Cardiac fibroblast (primary cell): ENCODE measurements at places on chromosomes 4 and X.
A peak's percentile ranks its signal among the peaks of the same experiment; 100 is the strongest.

DNA sequence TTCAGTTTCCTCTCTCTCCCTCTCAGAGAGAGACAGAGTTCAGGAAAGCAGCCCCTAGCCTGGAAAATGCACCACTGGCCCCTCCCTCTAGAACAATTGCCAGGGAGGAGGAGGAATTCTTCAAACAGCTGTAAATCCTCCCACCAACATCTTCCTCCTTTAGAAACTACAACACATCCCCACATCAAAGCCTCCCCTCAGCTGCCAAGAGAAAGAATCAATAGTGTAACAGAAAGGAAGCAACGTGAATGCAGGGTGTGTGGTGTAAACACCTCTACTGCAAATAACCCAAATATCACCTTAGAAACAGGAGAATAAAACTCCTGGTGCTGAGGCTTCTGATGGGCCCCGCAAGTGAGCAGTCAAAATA, 249.9 kb upstream of the GATB start:
- DNase-seq = no peak

- no peak for DNase-seq
Observed at GRCh38 chr4:84708406-84709135, 125.6 kb downstream of the CDS1 start.

DNA sequence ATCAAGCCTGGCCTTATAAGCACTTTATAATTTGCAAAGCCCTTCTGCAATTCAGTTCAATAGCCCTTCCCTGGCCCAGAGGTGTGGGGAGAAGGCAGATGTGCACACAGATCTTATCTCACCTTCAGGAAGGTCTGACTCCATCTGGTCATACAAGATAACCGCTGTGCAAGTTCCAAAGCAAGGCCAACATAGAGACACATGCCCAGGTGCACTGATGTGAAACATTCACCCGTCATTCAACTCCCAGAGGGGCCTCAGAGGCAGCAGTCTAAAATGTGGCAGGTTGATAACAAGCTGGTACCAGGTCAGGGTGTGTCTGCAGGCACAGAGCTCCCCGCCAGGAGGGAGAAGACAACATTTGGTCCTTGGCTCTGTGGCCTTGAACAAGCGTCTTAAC, 10.9 kb upstream of the WFS1 start:
- DNase-seq = no peak

DNA sequence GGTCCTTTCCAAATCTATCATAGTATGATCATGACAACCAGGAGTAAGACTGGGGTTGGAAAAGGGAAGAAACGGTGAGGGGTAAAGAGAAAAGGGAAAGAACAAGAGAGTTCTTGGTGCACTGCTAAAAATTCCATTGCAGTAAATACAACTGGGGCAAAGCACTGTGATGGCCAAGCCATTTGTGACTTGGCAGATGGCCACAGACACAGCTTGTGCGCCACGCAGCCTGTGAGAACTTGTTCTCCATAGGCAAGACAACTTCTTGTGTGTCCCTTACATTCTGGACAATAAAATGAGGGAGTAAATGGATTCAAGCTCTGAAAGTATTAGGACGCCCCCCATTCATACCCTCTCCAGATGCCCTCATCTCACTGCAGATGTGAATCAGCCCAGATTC, 10.9 kb downstream of the MFAP3L start:
- DNase-seq = no peak

DNA sequence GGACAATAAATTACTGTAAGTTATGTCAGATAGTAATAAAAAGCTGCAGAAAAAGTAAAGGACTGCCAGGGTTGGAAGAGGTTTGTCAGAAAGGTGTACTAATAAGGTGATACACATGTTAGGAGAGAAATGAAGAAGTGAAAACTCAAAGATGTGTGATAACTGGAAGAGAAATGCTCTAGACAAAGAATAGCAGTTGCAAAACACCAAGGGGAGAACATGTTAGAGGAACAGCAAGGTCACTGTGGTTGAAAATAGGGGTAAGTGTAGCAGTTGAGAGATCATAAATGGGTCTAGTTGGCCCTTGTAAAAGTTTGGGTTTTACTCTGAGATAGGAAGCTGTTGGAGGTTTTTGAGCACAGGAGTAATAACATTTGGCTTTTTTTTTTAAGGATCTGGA, 46.9 kb downstream of the HSPA4L start:
- no peak for DNase-seq

GRCh38 chrX:143788265-143788664, 67.7 kb upstream of the SPANXN2 start:
- DNase-seq = peak; percentile 62

- DNase-seq = no peak
Observed at GRCh38 chrX:55523356-55523755, 33.7 kb upstream of the USP51 start.

DNA sequence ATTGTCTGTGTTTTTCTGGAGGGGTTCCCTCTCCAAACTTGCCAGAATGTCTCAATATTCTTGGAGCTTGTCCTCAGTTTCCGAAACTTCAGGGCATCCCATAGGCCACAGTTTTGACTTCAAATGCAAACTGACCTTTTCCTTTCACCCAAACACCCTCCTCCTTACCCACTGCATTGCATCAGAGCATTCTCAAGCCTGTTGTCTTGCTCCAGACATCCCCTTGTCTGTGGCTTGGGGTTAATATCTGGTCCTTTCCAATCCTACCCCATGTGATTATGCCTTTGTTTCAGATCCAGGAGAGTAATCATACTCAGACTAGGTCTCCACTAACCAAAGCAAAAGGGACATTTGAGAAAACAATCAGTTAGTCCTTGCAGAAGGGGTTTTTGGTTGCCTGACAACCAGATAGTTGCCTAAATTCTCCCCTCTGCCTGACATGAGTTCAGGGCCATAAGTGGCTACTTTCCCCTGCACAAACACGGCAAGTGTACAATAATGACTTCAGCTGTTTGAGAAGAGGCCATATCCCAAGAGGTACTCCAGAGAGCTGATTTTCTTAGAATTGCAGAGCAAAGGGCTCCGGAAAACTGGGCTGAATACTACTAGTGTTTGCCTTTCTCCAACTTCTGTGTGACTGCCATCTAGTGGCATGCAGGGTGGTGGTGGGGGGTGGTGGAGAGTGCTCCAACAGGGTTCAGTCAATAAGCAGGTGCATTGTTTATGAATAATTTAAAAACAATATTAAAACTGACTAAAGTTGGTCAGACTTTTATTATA, 130.2 kb downstream of the CHRDL1 start:
- DNase-seq = peak; percentile 16

DNA sequence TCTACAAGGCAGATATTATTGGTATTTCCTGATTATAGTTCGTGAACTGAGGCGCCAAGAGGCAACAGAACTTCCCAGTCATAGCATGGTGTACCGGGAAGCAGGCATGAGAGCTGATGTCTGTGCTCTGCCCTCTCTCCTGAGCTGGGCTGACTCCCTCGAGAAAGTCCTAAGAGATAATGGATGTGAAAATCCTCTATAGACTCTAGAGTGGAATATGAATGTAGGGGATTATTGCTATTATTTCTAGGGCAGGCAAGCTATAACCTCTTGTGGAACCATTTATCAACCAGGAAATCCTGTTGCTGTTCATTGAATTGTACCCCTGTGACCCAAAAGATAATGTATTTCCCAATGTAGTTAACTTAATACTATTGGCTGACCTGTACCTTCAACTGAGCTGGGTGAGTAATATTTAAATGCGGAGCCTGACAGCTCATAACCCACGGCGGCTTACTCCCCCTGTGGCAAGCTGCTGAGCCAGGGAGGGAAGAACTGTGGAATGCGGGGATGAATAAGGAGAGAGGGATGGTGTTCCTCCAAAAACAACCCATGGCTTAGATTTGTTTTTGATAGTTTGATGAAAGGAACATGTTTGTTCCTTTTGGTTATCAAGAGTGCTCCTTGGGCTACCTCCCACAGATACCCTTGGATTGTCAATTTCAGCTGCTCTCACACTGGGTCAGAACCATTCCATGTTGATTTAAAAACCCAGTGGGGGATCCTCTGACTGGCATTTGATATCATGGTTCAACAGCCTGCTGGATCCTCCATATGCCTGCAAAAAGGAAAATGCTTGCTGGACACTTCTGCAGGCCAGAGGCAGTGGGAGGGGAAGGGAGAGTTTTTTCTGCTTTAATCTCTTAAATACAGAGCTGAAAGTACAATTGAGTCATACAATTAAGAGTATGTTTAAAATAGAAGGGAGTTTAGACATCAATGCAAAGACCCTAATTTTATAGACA, 339.0 kb upstream of the BOD1L1 start:
- DNase-seq = peak; percentile 89

DNA sequence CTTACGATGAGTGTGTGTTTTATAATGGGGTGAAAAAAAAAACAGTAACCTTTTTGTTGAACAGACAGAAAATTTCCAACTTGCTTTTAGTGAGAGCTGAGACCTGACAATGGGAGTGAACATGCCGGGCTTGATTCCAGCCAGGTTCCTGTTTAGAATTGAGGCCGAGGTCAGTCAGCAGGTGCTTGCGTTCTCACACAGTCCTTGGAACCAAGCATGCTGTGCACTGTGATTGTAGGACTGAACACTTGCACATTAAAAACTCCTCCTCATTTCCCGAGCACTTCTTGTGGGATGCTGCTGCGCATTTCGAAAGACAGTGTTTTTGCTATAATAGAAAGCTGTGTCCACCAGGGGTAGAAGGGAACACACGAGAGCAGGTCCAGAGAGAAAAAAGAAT, 51.8 kb downstream of the TMEM131L start:
- no peak for DNase-seq

DNA sequence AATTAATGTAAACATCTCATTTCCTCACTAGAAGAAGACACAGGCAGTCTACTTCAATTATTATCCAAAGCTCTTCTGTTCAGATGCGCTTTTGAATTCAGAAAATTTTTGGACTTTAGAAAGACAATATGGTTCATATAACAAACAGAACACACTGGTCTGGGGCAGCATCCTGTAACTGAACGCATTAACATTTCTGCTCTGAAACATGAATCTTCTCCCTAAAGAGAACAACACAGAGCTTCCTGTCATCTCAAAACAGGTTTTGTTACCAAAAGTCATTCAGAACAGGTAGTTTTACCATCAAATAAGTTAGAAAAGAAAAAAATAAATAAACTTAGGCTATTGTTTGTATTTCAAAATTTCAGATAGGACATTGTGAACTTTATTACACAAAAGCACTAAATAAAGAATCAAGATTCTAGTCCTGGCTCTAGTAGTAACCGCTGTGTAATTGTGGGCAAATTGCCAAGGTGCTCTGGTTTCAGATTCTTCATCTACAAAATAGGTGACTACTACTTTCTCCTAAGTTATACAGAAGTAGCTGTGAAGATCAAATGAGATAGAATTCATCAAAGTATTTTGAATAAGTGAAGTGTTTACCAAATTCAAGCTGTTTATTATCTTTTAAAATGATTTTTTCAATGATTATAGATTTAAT, 252.3 kb upstream of the RASGEF1B start:
- DNase-seq = peak; percentile 15

DNA sequence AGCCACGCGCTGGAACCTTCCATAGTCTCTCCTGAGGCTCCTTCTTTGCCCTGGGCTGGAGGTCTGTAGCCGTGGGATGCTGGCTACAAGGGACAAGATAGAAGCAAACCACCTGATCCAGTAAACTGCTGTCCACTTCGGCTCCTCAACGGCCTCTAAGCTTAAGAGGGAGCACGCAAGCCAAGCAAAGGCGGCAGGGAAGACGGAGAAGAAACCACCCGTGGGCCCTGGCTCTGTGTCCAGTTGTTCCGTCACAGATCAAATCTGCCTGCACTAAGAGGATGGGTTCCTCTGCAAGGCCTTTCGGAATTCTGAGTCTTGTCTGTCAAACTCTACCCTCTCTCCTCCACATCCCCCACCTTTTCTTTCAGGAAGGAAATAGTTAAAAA, 401 bp upstream of the EDNRA start:
- no peak for DNase-seq

GRCh38 chrX:111955901-111956300, 79.9 kb downstream of the TRPC5OS start:
- DNase-seq = no peak

GRCh38 chrX:124440695-124441094, 94.3 kb downstream of the SH2D1A start:
- no peak for DNase-seq

- peak; percentile 79 for DNase-seq
Observed at GRCh38 chrX:11381464-11381863, 88.3 kb downstream of the AMELX start.
